ENCODE measurements at places on chromosomes 6 and 20.

DNA sequence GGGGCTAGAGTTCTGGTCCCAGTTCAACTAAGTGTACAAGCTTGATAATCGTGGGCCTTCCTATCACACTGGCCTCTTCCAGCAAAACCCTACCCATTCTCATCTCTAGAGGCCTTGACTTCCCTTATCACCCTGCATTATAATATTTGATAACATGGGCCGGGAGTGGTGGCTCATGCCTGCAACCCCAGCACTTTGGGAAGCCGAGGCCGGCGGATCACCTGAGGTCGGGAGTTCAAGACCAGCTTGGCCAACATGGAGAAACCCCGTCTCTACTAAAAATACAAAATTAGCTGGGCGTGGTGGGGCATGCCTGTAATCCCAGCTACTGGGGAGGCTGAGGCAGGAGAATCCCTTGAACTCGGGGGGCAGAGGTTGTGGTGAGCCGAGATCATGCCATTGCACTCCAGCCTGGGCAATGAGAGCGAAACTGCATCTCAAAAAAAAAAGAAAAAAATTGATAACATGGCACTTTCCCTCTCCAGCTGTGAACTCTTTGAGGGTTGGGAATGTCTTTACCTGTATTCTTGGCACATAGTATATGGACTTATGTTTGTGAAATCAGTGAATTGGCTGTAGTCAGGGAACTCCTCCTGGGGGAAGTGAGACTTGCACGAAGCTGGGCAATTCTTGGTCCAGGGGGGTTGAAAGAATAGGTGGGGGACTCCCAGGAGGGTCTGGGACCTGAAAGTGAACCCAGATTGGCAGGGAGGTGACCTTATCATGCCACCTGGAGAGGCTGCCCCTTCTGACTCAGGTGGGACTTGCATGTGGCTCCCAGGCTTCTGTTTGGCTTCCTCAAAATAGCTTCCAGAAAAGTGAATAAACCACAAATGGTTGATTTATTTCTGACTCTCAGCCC, 915 bp upstream of the C6orf47 start:
- no peak for DNase-seq

- no peak for DNase-seq
These were observed 26.9 kb downstream of the RRAGD start for GRCh38 chr6:89385156-89385667.

- DNase-seq: no peak
These were observed 47.2 kb upstream of the FAM8A1 start for GRCh38 chr6:17552861-17553260.

DNA sequence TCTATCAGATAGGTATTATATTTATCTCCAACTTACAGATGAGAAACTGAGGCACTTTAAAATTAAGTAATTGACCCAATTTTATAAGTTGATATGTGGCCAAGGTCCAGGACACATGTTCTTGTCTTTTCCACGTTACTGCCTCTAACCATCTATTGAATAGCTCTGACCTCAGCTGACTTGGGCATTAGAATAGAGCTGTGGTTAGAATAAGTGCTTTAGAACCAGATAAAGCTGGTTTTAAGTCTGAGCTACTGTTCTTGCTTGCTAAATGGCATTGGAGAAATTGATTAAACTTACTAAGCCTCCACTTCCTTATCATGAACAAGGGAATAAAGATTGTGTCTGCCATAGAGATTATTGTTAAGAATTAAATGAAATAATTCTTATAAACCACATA, 147.8 kb upstream of the DTNBP1 start:
- DNase-seq: no peak

- DNase-seq: no peak
These were observed at the start of gene BPIFB4 for GRCh38 chr20:33079259-33079658. TSS of gene BPIFB4 (plus strand) at chr20:33079643. CDS start at chr20:33081527, 1,884 bp downstream.

DNA sequence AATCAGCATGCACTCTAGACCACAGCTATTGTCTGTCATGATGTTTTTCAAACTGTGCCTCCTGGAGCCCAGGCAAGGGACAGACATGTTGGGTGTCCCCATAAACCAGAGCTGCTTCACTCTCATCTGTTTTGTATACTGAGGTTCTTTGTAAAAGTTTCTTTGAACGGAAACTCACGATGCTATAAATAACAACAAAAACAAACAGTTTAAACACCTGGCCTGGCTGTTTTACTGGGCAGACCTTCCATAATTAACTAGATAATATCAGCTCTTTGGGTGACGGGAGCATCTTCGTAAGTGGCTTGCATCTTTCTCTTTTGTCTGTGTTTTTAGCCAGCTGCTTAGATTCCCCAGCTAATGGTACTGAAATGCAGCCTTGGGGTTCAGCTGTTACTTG, 190.3 kb downstream of the ZDHHC14 start:
- DNase-seq: no peak

DNA sequence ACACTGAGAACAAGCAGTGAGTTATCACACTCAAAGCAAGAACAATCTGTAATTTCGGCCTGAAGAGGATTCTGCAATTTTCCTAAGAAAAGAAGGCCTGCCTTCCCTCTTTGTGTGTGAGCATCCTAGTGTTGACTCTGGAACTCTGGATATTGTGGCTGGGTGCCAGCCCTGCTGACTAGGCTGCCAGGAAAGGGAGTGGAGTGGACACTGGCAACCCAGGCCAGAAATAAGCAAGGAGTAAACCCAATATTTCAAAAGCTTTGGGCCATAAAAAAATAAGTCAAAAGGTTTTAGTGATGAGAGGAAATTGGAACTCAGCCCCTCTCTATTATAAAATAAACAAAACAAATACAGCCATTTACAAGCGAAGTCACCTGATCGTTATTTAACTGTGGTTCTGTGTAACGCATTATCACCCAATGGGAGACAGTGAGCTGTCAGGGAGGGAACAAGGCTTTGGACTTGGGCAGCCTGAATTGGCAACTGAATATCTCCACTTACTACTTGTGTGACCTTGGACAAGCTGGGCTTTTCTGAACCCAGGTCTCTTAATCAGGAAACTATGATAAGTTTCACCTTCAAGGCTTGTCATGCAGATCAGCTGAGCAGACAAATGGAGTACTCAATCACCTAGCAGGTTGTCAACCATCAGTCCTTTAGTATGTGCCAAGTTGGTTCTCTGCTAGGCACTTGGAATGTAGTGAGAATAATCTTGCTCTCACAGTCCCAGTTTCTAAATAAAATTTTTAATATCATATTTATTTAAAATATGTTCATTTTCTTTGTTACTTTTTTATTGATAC, 196.2 kb downstream of the PAX1 start:
- no peak for DNase-seq

DNA sequence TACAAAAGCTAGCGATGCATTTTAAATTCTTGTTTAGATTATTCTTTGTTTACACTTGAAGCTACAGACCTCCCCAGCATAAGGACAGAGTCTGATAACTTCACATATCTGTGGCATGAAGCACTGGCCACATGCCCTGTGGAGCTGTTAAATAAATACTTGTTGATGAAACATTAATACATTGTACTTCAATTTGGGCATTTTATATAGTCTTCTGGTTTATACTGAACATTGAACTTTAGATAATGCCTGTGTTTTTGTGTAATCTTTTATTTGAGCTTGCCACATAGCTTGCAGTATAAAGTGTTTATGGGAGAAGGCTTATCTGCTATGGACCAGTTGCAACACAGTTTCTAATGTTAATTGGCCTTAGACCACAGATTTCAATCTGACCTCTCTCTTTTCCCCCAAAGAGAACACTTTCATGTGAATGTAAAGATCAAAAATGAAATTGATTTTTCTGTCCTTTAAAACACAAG, 48.2 kb downstream of the FRK start:
- DNase-seq: no peak

DNA sequence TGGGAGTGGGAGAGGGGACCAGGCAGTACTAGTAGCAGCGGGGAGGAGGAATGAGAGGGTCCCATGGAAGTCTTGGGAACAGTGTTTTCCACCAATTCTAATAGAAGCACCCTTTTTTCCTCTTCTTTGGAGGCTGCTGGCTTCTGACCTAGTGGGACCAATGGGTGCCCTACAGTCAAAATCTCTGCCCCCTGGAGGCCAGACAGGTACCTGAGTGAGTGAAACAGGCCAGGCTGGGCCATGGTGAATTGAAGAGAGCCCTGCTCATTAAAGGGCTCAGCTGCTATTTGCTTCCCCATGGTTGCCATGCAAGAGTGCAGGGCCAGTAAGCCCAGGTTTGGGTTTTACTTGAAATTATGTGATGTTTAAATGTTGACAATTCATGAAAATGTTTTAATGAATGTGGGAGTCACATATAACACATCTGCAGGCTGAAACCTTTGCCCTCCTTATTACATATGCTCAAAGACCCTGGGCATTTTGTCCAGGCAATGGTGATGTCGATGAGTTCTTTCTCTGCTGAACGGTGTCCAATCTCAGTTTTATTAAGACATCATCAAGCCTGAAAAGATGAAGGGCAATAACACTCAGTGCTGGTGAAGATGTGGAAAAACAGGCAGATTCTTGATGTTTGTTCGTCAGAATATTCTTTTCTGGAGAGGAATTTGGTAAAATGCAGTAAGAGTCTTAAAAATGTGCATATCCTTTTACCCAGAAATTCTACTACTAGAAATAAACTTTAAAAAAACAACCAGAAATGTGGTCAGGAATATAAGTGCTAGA, 42.3 kb upstream of the OCSTAMP start:
- no peak for DNase-seq

DNA sequence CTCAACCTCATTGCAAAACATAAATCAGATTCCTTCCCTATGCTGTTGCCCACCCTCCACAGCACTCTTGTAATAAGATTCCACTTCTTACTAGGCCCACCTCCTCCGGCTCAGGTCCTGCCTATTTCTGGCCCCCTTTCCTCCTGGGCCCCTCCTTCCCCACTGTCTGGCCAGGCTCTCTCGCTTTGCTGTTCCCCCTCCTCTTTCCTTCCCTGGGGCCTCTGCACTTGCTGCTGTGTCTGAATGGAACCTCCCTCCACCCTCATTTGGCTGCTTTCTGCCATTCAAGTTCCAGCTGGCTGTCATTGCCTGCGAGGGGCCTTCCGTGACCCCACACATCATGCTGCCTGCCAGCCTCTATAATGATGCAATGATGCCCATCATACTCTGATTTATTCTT, 38.9 kb downstream of the ARHGAP40 start:
- no peak for DNase-seq

GRCh38 chr6:140036196-140036595, 661.7 kb upstream of the CITED2 start:
- no peak for DNase-seq

DNA sequence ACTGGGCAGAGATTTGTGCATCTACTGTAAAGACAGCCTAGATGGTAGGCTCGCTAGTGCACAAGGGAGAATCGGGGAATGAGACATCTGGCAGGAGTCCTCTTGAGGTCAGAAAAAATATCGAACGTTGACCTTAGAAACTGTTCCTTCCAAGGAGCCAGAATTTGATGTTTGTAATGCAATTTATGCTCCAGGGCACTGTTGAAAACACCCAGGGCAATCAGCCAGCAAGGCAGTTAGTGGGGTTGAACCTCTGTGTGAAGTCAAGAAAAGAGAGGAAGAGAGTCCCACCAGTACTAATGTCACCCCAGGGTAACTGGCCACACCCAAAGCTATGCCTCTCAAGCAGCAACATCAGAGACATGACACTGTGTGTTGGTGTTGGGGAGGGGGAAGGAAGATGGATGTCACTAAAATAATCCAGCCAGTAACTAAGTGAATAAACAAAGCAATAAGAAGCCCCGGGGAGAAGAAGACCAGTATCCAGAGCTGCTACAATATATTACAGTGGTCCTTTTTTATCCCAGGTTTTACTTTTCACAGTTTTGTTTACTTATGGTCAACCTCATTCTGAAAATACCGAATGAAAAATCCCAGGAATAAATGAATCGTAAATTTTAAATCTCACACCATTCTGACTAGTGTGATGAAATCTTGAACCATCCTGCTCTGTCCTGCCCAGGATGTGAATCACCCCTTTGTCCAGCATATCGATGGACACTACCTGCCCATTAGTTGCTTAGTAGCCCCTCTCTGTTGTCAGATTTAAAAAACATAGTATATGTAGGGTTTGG, 32.9 kb upstream of the PDE10A start:
- no peak for DNase-seq

DNA sequence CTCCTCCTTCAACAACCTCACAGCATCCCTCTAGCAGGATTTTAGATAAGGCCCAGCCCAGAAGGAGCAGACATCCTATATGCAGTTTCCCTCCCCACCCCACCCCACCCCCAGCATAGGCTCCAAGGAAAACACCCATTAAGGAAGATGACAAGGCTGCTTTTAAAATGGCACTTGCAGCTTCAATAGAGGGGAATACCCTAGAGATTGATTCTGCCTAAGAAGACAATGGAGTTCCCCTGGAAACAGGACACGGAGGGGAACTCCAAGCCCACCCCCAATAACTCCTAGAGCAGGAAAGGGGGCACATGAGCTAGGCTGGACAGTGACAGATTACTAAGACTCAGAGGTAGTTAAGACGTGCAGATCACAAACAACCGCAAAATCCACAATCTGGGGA, 34.7 kb downstream of the CPNE5 start:
- no peak for DNase-seq

DNA sequence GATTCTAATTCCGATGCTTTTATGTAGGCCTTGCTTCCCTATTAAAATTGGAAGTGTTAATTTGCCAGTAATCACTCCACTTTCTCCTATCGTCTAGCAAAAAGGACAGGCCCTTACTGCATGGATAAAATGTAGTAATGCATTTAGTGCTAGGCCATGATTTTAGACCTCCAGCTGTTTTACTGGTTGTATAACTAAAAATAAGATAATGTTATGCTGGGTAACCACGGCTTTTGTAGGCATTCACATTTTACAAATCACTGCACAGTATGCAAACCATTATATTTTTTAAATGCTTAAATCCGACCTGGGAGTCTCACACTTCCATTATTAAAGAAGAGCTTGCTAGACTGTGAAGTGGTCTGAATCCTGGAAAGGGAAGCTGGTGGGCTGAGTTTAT, 179.5 kb downstream of the TFAP2A start:
- DNase-seq: no peak

DNA sequence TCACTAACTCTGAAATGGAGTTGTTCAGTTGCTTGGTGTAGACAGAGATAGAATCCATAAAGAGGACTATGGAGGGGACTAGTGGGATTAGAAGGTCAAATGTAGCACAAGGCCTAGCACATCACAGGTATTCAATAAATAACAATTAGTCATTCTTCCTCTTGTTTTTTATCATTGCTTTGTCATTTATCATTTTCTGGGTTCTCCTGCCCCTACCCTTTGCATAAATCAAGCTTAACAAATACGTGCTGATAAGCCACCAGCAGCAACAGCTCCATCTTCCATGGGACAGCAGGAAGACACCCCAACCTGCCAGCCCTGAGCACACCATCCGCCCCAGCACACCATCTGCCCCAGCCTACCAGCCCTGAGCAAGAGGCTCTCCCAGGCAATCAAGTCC, 23.1 kb downstream of the TRAM2 start:
- no peak for DNase-seq

GRCh38 chr6:137297887-137298286, 78.7 kb upstream of the IFNGR1 start:
- DNase-seq: no peak

- no peak for DNase-seq
These were observed 326.8 kb downstream of the QKI start for GRCh38 chr6:163741342-163741741.

- no peak for DNase-seq
These were observed 35.1 kb downstream of the SYNJ2 start for GRCh38 chr6:158016571-158017383.
